Femur (tissue), 1 donor: ENCODE measurements at places on chromosomes 1 and 21.
A peak's percentile ranks its signal among the peaks of the same experiment; 100 is the strongest.

GRCh38 chr1:85496941-85497582 lies 32.1 kb upstream of the DDAH1 start:
- no peak for DNase-seq

GRCh38 chr1:171877701-171878100 lies 36.4 kb downstream of the DNM3 start:
- no peak for DNase-seq

- peak; percentile 63 for DNase-seq
Measured at GRCh38 chr1:11787251-11787803, 18.4 kb downstream of the MTHFR start.

- DNase-seq, result peak; percentile 55
Measured at GRCh38 chr21:42062236-42063022, 8.7 kb upstream of the UMODL1 start.

DNA sequence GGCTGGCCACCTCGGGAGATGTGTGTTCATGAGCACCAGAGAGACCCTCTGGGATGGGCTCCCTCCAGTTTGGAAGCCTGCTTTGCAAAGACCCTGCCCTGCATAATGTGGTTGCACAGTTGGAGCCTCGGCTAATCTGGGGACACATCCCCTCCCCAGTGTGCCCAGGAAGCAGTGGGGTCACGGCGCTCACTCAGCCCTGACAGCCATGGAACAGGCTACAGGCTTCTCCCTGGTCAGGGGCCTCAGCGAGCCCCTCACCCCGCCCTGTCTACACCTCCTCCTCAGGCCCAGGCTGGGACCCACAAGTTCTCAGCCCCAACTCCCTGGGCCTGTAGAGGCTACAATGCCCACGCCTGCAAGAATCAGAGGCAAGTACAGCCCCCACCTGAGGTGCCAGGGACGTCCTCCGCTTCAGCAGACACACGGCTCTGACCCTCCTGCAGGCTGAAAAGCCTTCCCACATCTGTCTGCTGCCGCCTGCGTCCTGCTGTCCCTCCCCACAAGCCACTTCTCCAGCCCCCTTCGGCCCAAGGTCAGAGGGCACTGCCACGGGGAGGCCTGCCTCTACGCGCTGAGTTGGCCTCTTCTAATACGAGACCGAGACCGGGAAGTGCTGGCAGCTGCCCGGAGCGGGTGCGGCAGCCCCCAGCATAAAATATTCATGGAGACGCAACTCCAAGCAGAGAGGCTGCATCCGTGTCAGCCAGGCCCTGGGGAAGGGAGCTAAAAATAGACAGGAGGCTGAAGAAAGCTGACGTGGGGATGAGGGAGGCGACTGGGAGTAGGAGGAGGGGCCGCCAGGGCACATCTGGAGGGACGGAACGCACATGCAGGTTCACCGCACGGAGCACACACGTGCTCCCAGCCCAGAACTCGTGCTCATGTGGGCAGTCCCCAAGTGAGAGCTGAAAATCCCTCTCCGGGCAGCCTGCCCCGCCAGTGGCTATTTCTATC lies 15.2 kb upstream of the GPR153 start:
- peak; percentile 90 for DNase-seq

GRCh38 chr1:66274634-66275033 lies 259.3 kb upstream of the SGIP1 start:
- DNase-seq, result no peak

GRCh38 chr1:33641104-33641830 lies 168.8 kb downstream of the ZSCAN20 start:
- DNase-seq, result no peak

DNA sequence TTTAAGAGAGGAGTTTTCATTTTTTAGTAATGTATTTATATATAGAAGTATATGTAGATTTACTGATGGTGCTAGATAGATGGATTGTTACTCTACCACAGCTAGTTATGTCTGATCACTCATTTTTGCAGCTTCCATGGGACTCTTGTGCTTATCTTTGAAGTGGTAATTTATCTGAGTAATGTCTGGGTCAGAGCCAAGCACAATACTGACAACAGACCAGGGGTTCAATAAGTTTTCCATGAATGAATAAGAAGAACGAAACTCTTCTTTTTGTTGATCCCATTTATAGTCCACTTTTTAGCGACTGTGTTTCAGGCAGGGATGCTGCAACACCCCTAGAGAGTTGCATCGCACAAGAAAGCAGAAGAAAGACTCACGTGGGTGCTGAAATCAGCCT lies 935.2 kb downstream of the PLA2G4A start:
- DNase-seq, result no peak

DNA sequence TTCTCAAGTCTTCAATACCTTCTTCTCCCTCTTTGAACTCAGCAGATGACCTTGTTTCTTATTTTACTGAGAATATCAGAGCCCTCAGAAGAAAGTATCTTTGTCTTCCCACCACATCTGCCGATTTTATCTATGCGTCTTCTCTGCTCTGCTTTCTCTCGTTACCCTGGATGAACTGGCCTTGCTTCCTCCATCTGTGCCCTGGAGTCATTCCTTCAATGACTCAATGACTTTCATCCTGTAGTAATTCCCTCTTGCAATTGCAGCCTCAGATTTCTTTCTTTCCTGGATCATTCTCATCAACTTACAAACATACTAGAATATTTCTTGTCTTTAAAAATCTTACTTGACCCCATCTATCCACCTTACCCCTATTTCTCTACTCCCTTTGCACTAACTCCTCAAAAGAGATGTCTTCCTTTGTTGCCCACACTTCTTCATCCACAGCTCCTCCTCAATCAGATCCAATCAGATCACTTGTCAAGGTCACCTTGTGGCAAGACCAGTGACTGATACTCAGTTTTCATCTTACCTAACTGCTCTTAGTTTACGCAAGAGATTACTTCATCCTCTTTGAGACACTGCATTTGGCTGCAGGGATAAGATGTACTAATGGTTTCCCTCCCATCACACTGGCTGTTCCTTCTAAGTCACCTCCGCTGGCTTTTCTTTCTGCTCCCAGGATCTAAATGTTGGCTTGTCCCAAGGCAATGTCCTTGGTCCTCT lies 8.2 kb upstream of the TGFBR3 start:
- DNase-seq, result no peak

DNA sequence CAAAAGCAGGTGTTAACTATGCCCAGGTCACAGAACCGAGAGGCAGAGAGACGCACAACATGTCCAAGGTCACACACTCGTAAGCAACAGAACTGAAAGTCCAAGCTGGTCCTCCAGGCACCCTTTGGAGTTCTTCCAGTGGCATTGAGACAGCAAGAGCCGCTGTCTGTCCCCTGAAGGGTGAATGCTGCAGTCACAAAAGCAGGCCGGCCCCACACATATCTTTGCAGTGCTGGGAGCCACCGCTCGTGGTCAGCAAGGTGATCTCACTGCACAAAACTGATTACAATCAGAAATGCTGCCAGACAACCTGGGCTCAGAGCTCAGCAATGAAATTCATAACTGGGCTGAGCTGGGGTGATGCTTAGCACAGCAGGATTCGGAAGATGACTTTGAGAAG lies 47.4 kb upstream of the RAB4A start:
- no peak for DNase-seq

GRCh38 chr1:36625935-36626310 lies 143.2 kb upstream of the CSF3R start:
- DNase-seq, result peak; percentile 22

DNA sequence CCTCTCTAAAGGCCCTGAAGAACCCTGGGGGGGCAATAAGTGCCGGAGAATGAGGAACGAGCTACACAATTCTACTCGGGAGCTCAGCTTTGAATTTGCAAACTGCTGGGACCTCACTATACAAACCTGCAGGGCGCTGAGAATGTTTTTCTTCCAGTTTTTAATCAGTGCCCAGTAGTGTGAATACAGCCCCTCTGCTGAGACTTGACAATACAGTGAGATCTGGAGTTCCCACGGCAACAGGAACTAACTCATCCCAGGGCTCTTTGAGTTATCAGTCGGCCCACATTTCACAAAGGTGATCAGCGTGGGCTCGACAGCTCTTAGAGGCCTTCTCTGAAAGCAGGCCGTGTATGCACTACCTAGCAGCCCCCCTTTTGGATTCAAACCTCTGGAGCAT lies 41.7 kb downstream of the TMEM53 start:
- no peak for DNase-seq

GRCh38 chr1:87452648-87453047 lies 124.0 kb downstream of the LMO4 start:
- DNase-seq, result no peak

DNA sequence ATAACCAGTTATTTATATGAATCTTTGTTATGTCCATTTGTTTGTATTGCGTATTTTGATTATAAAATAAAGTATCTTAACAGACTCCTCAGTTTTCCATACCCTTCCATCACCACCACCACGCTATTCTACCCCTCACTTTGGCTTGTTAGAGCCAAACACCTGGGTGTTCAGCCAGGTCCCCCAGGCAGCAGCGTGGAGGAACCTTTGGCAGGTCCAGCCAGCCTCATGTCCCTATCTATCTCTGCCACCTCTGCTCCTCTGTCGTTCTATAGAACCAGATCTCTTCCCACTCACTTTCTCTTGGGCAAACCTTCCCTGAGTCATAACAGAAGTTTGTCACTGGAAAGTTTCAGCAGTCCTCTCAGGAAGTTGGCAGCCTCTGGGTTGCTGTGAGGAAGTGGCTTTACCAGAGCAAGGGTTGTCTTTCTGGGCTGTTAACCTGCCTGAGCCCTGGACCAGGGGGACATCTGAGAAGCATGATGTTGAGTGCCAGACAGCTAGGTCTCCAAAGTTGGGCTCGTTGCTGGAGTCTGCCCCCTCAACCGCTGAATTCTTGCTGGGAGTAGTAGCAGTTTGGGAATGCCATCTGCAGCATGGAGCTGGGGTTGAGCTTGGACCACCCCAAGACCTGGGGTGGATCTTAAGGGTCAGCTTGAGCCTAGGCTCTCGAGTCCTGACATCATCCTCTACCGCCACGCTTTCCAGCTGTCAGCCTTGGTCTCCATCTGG lies 996 bp upstream of the SH3BGRL3 start:
- no peak for DNase-seq

DNA sequence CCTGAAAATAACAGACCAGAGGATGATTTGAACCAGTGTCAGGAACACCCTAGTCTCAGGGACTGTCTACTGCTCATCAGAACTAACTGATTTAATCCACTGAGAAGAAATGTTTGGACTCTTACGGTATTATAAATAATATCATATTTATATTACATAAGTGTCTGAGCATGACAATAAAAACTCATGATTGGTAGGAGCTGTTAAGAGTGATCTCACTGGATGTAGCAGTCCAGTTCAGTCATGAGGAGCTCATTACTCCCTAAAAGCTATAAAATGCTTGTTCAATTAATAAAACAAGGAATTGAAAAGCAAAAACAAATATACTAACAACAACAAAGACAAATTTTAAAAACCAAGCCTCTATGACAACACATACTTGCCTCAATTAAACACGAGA lies 68.8 kb upstream of the BCL9 start:
- DNase-seq, result no peak

GRCh38 chr1:23558140-23558871 lies 995 bp downstream of the ID3 start:
- DNase-seq, result peak; percentile 84
